GM19239 (cell line): ENCODE measurements at places on chromosomes 6 and 20.
A peak's percentile ranks its signal among the peaks of the same experiment; 100 is the strongest.

DNA sequence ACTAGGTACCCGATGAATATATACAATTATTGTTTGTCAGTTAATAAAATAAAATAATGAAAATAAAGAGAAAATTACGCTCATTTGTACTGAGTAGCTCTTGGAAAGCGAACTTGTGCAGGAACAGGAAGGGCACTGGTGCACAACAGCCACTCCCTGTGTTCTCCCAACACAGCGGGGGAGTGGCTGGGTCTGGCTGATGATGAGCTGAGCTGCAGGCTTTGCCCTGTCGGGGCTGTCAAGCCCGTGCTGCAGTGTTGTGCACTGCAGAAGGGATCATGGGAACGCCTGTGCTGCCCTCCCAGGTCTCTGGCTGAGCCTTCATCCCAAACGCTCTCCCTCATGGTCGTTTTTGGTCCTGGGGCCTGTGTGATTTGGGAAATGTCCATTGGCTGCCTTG, 131.7 kb upstream of the MAP3K4 start:
- DNase-seq: no peak

- no peak for DNase-seq
These were observed 94.7 kb downstream of the PHF3 start for GRCh38 chr6:63730311-63730710.

DNA sequence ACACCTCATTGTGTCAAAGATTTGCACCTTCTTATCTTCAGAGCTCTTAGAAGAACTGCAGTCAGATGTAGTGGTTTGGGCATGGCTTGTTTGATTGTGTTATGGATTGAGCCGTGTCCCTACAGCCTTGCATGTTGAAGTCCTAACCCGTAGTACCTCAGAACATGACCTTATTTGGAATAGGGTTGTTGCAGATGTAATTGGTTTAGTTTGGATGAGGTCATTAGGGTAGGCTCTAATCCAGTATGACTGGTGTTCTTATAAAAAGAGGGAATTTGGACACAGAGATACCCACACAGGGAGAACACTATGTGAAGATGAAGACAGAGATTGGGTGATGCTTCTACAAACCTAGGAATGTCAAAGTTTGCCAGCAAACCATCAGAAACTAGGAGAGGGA, 35.4 kb upstream of the PHACTR2 start:
- no peak for DNase-seq

GRCh38 chr6:39091220-39091619, 23.8 kb downstream of the SAYSD1 start:
- no peak for DNase-seq

- no peak for DNase-seq
These were observed 16.2 kb downstream of the RAB44 start for GRCh38 chr6:36713846-36714245.

DNA sequence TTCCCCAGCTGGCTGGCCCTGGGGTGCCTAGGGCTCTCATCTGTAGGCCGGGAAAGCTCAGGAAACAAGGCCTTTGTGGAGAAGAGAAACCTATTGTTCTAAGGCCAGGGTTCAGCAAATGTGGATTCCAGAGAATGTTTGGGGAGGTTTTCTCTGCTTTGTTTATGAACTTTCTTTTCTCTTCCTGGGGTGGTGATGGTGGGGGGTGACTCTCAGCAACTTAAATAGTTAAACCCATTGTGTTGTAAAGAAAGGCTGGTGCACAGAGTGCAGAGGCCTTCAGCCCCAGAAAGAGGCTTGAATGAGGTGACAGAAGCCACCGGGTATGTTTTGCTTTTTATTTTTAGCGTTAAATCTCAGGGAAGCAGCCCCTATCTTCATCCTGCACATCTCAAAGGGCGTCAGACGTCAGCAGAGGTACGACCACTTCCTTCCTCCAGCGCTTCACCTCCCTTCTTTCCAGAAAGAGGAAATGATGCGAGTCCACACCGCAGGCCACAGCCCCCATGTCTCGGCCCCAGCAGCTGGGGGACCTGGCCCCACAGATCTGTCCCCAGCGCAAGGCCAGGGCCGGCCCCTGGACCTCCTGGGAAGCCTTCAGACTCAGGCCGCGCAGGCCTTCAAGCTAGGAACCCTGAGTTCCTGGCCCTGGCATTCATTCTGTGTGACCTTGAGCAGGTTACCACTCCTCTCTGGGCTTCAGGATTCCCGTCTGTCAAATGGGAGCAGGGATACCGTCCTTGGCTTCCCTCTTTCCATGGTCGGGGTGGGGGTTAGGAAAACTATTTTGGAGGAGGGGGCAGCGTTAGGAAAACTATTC, 605 bp upstream of the PPP1R16B start:
- peak; percentile 46 for DNase-seq

DNA sequence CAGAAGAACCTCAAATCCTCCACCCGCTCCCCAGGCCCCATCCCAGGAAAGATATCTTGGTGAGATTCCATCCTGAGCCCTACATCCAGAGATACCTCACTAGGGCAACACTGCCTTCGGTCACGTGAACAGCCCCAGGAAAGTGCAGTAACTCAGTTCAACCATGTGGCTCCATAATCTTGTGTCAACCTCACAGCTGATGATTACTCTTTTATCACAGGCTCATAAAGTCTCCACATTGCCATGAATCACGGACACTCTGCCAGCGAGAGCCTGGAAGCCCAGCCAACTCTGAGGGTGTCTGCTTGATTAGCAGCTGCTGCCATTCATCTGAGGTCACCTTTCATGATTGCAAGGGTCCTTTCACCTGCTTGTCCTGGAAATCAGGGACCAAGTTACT, 175.8 kb upstream of the LRFN2 start:
- DNase-seq: no peak

DNA sequence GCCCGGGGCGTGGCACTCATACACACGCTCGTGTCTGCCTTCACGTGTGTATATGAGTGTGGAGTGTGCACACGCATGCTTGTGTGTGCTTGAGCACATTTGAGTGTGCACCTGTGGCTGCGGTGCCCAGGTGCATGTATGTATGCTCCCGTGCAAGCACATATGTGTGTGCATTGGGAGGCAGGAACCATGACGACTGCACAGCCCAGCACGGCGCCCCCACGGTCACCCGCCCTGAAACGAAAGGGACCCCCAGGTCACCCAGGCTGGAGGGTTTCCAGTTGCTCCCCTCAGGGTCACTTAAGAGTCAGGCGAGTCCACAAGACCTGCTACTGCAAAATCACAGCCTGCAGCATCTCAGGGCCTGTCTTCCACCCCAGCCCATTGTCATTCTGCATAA, 94.7 kb downstream of the YTHDF1 start:
- DNase-seq: no peak

- no peak for DNase-seq
These were observed 121.1 kb downstream of the GPR63 start for GRCh38 chr6:96716221-96716620.

- no peak for DNase-seq
These were observed 112.1 kb upstream of the TMEM170B start for GRCh38 chr6:11425431-11425871.

DNA sequence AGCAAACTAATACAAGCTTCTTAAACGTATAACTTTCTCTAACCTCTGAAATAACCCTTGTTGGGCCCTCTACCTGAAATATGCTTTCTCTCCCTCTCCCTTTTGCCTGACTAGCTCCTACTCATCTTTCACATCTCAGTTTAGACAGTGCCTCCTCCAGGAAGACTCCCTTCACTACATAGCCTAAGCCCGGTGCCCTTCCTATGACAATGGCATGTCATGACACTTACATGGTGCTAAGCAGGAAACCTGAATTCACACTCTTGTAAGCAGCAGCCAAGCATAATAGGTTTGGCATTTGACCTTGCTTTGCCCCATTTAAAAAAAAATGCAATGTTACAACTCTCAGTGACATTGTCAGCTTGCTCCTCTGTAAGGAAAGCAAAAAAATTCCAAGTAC, 33.1 kb upstream of the FBXL4 start:
- DNase-seq: no peak

- DNase-seq: no peak
These were observed 80.8 kb upstream of the FUCA2 start for GRCh38 chr6:143592335-143592734.

- no peak for DNase-seq
These were observed 9.6 kb downstream of the C20orf203 start for GRCh38 chr20:32664012-32664677.

DNA sequence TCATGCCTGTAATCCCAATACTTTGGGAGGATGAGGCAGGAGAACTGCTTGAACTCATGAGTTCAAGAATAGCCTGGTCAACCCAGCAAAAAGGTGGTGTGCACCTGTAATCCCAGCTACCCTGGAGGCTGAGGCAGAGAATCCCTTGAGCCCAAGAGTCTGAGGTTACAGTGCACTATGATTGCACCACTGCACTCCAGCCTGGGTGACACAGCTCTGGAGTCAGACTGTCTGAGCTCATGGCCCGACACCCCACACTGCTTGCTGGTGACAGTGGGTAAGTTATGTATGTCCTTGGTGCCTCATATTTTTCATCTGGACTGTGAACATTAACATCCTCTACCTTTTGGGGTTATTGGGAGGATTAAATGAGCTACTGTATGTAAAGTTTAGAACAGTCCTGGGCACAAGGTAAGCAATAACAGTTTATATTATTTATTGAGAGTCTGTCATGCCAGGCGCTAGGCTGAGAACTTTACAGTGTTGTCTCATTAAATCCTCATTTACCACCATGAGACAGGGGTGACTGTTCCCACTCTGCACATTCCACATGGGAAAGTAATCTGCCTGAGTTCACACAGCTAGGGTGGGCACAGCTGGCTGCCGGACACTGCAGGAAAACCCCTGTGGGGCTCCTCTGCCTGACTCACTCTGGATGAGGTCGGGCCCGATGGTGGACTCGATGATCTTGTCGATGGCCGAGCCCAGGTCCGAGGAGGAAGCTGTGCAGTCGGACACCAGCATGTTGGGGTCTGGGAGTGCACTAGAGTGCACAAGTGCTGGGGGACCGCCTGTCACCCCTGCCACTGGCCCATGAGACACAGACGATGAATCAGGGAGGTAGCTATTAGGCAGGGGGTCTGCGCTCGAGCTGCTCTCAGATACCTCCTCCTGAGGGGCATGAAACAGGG, 2.9 kb downstream of the ZNF335 start:
- DNase-seq: no peak

- DNase-seq: peak; percentile 36
These were observed 159.2 kb downstream of the ATXN1 start for GRCh38 chr6:16602035-16602434.

GRCh38 chr6:169452117-169452868, 198.6 kb upstream of the THBS2 start:
- DNase-seq: no peak

DNA sequence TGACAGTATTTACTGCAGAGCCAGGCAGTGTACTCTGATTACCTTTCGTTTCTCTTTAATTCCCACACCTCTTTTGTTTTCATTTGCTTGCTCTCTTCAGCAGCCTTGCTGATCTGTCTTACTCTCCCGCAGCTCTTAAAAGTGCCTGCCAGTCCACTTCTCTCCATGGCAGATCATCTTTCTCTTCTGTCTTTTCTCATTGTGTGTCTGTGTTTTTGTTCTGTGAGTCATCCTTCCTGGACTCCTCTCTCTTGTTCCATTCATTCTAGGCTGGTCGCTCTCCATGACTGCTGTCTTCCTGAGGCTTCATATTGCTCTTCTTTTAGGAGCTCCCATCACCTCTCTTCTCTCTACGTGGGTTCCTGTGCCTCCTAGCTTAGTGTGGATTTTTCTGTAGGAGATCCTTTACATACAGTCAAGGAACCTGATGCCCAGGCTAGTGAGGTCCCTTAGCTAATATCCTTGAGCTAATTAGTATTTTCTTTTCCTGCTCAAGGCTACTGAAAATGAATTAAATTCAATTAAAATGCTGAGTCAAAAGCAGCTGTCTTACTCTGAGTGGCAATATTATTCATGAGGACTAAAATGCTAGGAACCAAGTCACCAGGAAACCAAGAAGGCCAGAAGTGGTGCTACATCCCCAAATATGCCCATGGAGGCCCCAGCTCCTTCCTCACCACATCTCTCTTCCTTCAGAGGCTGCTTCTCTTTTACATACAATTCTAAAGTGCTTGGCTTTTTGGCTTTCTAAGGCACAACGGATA, 86.1 kb downstream of the SLX4IP start:
- DNase-seq: no peak

- no peak for DNase-seq
These were observed 136.3 kb upstream of the PRDM1 start for GRCh38 chr6:105949869-105950268.
